ENCODE measurements at places on chromosomes 5 and 9.

DNA sequence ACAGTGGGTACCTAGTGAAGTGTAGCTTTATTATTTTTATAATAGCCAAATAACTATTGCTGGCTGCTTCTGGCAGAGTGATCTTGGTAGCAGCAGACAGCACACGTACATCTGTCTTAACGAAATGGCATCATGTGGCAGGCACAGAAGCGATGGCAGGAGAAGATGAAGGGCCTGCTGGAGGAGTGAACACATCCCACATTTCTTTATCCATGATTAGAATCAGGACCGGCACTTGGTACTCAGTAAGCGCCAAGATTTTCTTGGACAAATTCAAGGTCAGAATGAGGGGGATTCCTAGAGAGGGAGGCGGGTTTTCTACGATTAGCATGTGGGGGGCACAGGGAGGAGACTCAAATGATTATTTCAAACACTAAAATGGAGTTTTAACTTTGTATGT, 23.0 kb upstream of the ZNF366 start:
- DNase-seq = no peak

DNA sequence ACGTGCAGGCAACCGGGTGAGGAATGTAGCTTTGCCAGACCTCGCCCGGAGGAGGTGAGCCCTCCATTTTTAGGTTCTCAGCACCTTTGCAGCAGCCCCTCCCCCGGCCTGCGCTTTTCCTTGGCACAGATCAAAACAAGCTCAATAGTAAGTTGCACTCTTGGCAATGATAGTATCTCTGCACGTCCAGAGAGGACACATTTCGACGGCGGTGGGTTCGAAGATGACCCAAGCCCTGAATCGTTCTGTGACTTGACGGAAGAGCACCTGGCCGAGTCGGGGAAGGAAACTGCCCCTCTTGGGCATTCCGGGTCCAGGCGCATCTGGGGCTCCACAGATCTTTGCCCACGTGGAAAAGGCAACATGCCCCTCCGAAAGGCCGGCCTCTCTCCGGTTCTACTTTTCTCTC, 904 bp downstream of the GDNF start:
- DNase-seq = no peak

DNA sequence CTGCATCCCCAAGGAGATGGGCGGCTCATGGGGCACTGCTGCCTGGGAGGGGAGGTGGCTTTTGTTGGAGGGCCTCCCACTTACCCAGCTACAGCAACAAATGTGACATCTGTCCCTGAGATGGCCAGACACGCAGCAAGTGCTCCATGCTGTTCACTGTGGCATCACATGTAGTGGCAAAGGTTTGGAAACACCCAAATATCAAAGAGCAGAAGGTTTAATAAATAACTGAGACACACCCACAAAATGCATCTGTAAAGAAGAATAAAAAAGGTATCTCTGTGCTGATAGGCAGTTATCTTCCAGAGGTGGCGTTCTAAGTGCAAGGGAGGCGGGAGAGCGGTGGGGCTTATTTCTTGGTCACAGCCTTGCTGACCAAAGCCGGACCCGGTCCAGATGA, 23.3 kb upstream of the CLPTM1L start:
- no peak for DNase-seq

DNA sequence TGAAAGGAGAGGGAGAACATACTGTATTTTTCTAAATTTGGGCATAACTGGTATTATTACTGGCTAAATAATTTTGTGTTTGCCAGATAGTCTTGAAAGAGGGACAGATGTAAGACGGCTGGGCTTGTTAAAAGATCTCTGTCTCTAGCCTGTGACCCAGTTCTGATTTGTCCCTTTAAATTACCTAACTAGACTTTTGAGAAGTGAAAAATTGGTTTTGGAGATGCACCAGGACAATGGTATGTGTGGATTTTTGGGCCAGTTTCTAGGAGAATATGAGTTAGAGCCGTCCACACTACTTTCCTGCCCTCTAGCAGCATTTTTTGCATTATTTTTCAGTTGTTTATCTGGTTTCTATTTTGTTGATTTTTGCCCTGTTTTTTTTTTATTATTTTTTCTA, 33.5 kb downstream of the LNPEP start:
- no peak for DNase-seq
